Activated naive CD8-positive, alpha-beta T cell treated with anti-CD3 and anti-CD28 coated beads, Interleukin-2, amount 50 U/mL, for 16 hours (primary cell): ENCODE measurements at places on chromosomes 11 and 22.

DNA sequence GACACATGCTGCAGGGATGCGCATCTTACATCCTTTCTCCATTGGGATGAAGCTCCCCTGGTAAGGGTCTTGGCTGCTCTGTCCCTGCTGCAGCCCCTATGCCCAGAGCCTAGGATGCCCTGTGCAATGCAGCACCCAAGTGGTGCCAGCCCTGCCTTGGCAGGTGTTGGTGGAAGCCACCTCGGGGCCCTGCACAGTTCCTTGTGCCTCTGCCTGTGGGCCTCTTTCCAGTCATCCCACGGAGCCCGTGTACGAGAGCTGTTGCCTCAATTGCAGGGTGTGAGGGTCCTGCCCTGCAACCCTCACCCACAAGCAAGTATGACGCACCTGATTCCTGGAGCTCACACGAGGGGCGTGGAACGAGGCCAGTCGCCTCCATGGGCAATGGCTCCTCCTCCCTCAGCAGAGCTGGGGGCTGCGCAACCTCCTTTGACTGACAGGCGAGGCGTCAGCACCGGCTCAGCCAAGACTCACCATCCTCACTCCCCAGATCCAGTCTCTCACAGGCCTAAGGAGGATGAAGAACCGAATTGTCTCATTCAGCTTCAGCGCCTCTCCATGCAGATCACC is 719.6 kb downstream of the BRD1 start:
- no peak for DNase-seq

GRCh38 chr11:104033561-104033960 is 2.9 kb upstream of the DDI1 start:
- no peak for DNase-seq

DNA sequence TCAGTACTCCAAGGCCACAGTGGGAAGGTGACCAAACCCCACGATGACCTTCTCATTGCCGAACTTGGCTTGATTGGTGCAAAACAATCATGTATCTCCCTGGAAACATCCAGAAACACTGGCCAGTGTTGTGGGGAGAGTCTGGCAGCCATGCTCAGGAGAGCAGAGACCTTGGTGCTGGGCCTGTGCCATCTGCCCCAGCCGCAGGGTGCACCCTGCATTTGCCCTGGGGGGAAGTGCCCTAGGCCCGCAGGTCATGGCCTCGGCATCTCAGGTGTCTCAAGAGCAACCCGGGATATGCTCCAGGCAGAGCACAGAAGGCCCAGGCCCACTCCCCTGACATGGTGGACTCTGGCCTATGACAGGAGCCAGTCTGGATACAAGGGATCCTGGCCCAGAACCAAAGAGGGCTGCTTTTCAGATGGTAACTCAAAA is 23.7 kb downstream of the ARVCF start:
- no peak for DNase-seq

DNA sequence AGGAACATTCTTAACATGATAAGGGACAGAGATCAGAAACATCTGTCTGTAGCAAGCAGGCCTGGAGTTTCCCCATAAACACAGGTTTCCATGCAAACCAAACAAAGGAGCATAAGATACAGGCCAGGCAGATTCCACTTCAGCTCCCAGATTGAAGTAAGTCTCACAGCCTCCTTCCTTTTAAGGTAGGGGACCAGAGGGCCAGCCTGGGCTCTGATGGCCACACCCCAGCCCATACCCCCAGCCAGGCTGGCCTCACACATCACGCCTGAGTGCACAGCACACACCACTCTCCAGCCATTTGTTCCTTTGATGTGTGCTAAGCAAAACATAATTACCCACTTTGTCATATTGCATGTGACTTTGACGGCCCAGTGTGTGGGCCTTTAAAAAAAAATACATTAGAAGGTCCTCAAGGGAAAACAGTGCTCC is 518.7 kb downstream of the NTM start:
- no peak for DNase-seq

GRCh38 chr22:17641269-17641668 is 2.7 kb downstream of the BCL2L13 start:
- no peak for DNase-seq

- DNase-seq: no peak
Observed at GRCh38 chr11:27945348-27945747, 162.6 kb downstream of the KIF18A start.

DNA sequence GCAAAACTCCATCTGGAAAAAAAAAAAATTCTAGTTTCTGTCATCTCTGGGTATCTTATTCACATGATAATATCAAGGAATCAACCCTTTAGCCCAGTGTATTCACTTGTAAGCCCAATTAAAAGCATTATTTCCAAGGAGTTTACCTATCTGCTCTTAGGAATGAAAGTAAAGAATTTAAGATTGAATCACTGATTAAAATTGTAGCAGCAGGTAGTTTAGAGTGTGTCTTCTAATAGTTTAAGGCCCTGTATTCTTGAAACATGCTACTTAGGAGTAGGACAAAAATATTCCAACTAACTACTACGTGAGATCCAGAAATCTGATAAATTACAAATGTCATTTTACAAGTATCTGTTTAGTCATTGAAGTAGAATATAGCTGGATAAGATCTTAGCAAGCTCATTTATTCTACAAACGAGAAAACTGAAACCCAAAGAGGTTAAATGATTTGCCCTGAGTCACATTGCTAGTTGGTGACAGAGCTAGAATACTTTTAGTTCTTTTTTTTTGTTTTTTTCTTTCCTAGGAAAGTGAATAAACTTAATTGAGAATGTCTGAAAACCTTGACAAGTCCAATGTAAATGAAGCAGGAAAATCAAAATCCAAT is 4.0 kb downstream of the TCP11L1 start:
- DNase-seq: no peak

GRCh38 chr22:29772170-29772641 is 5.0 kb downstream of the UQCR10 start:
- no peak for DNase-seq

DNA sequence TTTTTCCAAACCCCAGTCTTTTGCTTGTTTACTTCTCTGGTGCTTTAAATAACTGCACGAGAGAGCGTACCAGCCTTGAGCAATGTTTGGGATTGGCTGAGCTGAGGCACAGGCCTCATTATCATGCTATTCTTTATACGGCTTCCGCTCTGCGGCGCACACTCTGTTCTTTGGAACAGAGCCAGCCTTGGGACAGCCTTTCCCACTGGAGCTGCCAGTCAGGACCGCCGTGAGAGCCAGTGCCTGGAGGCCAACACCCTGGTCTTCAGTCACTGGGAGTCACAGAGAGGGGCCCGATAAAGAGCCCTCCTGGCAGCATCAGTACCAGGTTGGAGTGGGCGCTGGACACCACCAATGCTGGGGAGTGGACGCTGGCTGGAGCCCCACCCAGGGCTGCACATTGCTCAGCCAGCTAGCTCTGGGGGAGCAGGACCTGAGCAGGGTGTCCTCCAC is 125.6 kb downstream of the BCR start:
- DNase-seq: no peak

- no peak for DNase-seq
Observed at GRCh38 chr22:20196094-20196842, 45.4 kb upstream of the CCDC188 start.

- DNase-seq: no peak
Observed at GRCh38 chr11:72236083-72236697, 7.8 kb downstream of the PHOX2A start.

DNA sequence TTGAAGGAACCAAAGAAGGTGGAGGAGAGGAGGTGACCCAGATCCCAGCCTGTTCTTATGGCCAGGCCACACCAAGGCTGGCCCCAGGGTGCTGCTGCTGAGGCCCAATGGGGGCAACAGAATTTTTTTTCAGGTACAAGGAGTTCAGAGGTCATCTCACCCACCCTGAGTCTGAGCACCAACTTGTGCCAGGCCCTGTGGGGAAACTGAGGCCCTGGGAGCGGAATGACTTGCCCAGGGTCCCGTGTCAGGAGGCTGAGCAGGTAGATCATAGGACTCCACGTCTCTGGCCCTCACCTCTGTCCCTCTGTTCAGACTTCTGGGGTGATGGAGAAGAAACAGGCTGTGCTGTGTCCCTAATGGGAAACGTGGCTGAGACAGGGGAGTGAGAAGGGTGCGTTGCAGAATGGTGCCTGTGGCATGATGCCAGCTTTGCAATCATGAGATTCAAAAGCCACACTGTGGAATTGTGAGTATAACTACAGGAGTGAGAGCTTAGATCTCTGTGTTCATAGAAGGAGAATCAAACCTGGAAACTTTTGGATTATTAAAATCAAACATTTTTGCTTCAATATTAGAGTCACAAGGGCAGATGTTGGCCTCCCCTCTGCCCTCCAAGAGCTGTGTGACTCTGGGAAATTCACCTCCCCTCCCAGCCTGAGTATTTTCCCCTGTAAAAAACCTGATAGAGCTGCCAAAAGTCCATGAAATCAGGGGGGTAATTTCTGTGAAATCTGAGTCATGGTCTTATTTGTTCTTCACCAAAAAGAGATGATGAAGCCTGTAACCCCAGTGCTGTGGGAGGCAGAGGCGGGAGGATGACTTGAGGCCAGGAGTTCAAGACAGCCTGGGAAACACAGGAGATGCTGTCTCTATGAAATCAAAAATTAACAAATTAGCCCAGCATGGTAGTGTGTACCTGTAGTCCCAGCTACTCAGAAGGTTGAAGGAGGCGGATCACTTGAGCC is 874 bp downstream of the APOL1 start:
- DNase-seq: no peak

GRCh38 chr11:131629925-131630540 is 259.6 kb downstream of the NTM start:
- DNase-seq: no peak

- no peak for DNase-seq
Observed at GRCh38 chr22:21569459-21570170, 2.1 kb downstream of the UBE2L3 start.

DNA sequence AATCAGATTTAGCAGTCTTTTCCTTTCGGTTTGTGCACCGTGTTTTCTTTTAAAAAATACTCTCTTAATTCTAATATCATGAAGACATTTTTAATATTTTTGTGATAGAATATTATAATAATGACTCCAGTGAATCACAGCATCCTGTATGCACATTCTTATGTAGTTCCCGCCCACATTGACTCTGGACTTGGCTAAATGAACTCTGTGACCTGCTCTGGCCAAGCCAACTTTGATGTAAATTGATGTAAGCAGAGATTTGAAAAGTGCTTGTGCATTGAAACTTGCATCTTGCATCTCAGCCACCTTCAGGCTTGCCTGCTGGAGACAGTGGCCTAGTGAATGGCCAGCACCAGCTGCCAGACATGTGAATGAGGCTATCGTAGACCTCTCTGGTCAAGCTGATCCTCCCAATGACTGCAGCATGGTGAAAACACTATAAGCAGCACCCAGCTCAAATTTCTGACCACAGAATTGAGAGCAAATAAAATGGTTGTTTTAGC is 29.2 kb upstream of the PGM2L1 start:
- no peak for DNase-seq

DNA sequence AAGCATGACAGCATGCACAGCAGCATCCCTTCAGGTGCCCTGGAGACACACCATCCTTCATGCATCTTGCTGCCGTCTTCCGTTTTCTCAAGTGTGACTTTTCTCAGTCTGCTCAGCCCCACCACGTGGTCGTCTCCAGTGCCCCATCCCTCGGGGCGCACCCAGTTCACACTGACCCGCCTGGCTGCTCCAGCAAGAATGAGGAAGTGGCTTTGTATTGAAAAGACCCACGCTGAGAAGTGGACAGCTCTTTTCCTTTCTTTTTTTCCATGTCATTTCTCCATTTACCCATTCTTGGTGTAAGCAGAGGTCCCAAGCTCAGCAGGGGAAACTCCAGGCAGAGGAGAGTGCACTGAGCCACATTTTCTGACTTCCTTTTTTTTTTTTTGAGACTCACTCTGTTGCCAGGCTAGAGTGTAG is 14.5 kb downstream of the SERPINH1 start:
- no peak for DNase-seq

GRCh38 chr11:12005476-12005875 is 3.0 kb downstream of the DKK3 start:
- DNase-seq: no peak

GRCh38 chr11:34790620-34791019 is 125.6 kb downstream of the APIP start:
- no peak for DNase-seq

DNA sequence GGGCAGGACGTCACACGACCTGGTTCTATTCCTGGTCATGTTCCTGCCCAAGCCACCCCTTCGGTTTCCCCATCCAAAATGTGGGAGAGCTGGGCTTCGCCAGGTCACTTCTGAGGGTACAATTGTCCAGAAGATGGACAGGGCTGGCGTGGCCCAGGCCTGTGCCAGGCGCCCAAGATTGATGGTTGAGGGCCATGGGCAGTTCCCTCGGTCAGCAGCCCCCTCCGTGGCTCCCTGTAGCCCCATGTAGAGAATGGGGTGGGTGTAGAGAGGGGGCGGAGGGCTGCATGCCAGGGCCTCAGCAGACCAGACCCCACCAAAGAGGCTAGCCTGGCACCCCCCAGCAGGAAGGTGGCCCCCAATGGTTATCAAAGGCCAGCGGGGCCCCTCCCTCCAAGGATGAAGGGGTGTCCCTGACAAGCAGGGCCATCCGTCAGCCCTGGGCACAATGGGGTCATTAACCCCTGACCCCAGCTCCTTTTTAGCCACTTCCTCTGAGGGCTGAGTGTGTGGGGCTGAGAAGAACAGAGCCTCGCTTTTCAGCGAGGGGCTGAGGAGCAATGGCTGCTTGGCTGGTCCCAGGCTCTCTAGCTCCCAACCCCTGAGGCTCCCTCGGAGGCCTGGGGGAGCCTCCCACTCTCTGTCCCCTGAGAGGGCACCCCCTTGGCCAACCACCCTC is 11.0 kb upstream of the PICK1 start:
- no peak for DNase-seq

DNA sequence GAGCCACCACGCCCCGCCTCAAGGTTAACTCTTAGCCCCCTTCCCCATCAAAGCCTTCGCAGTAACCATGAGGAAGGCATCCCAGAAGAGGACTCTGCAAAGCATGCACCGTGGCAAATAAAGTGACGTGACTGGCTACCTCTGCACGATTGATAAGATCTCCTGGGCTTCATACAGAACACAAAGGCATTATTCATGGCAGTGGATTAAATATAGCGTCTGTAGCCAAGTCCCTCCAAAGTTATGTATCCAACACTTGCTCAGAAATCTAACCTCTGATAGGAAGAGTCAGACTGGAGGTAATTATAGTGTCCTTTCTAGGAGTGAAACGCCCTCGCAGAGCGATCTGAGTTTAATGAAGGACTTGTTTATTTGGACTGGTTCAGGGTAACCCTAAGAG is 22.4 kb downstream of the CPT1A start:
- DNase-seq: no peak

- DNase-seq: no peak
Observed at GRCh38 chr11:77523712-77524111, 49.8 kb upstream of the PAK1 start.

DNA sequence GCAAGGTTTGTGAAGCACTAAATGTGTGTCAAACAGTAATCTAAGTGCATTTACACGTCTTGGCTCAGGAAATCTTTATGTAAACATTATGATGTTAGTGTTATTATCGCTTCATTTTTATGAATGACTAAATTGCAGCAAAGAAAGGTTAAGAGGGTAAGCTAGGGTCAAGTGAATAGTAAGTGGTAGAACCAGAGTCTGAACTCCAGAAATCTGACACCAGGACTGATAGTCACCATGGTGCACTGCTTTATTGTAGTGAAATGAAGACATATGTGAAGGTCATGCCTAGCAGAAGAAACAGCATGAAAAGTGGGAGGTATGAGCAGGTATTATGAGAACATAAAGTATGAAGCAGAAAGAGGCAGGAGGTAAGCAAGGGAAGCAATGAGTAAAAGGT is 368.7 kb upstream of the TENM4 start:
- DNase-seq: no peak

GRCh38 chr11:28922386-28922981 is 814.3 kb downstream of the METTL15 start:
- no peak for DNase-seq

- DNase-seq: no peak
Observed at GRCh38 chr11:125990244-125990643, 44.4 kb downstream of the VSIG10L2 start.

GRCh38 chr11:134027671-134028070 is 41.2 kb upstream of the JAM3 start:
- no peak for DNase-seq
